ENCODE measurements at places on chromosomes 11 and 22. TPM values are rescaled to one million over a fixed set of nuclear protein-coding genes. Genes with fewer than 3 reads are reported as not detected.

IRF7 gene
- total RNA-seq = 30.0 TPM

PGA5 gene
- 0.67 TPM for total RNA-seq

PKDREJ gene
- total RNA-seq = not detected

TNKS1BP1 gene
- total RNA-seq = 78.5 TPM

MS4A15 gene
- total RNA-seq = not detected

TMEM138 gene
- total RNA-seq = 14.9 TPM

MYEOV gene
- total RNA-seq = 0.37 TPM

ABCC8 gene
- total RNA-seq = 57.3 TPM

CALCA gene
- total RNA-seq = 0.38 TPM

KCNA4 gene
- total RNA-seq = not detected

PAMR1 gene
- total RNA-seq = 0.92 TPM

CNIH2 gene
- total RNA-seq = 1.0 TPM

TMPRSS4 gene
- total RNA-seq = 2.2 TPM

MMP3 gene
- total RNA-seq = not detected

ARHGAP1 gene
- total RNA-seq = 26.5 TPM

ANGPTL5 gene
- not detected for total RNA-seq

OR2D2 gene
- not detected for total RNA-seq

OR8A1 gene
- total RNA-seq = not detected

MMP12 gene
- 0.12 TPM for total RNA-seq

GGTLC3 gene
- not detected for total RNA-seq
